Activated CD4-positive, alpha-beta T cell treated with anti-CD3 and anti-CD28 coated beads, Interleukin-10, Interleukin-2, amounts not matched to agents 100 ng/mL and 50 ng/mL, durations not matched to agents 16 hours and 8 hours (primary cell): ENCODE measurements at places on chromosomes 3 and 15.

GRCh38 chr3:193984876-193985275 is 151.1 kb upstream of the HES1 start:
- no peak for DNase-seq

DNA sequence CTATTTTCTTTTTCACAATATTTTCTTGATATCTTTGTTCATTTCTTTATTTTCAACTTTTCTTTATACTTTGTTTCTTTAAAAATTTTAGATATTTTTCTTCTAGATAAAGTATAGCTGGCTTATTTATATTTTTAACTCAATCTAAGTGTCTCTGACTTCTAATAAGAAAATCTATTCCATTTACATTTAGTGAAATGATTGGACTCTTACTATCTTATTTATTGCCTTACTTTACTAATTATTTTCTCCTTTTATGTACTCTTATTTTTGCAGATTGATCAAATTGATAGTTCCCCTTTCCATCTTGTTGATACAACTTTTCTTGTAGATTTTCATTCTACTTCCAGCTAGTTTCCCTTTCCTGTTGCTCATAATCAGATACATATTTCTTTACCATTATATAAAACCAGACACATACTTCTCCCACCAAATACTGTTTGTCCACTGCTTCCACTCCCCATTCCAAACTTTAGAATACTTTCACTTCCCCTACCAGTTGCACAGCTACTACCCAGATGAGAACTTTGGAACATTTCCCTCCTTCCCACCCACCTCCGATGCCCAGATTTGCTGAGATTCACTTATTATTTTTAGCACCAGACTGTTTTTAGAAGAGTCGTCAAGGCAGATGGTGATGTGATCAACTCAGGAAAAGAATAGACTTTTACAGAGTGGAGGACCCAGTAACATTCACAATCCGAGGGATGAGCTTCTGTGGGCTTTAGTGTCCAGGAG is 151.5 kb downstream of the LIPC start:
- DNase-seq = no peak

- DNase-seq = no peak
These were observed 12.0 kb downstream of the C3orf22 start for GRCh38 chr3:126546549-126547239.

- peak; percentile 91 for DNase-seq
These were observed 420.3 kb upstream of the CFAP20DC start for GRCh38 chr3:59469948-59470723.

- peak; percentile 15 for DNase-seq
These were observed 26.6 kb downstream of the IDH2 start for GRCh38 chr15:90075420-90076289.

- peak; percentile 35 for DNase-seq
These were observed 113.6 kb downstream of the TMCO5A start for GRCh38 chr15:38048001-38048455.

DNA sequence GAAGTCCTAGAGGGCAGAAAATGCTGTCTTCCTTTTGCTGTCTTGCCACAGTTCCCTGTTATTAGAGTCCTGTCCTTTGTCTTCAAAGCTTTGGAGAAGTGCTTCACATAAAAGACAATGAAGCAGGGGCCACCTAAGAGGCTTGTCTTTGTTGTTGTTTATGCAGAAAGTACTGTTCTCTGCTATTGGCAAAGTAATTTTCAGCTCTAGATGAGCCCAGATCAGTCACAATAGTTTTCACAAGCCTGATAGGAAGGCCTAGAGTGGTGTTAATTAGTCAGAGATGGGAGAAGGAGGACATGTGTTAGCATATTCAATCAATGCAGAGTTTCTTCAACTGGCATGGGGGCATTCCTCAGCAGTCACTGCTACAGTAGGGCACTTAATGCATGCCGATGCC is 300.0 kb downstream of the PTPRG start:
- DNase-seq = no peak

DNA sequence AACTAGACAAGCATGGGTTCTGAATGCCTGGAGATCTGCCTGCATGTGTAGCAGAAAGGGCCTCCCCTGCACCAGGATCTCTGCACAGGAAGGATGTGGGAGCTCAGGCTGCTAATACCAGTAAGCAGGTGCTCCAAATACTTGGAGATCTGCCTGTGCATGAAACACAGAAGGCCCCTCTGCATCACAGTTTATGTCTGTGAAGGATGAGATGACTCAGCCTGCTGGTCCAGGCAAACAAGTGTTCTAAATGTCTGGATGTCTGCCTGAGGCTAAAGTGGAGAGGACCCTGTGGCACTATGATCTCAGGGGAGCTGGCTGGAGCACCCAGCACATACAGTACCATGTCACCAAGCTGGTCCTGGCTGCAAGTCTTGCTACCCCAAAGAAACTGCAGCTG is 678.8 kb downstream of the MCTP2 start:
- DNase-seq = no peak

- DNase-seq = peak; percentile 24
These were observed 45.9 kb upstream of the TMEM115 start for GRCh38 chr3:50405249-50405648.

DNA sequence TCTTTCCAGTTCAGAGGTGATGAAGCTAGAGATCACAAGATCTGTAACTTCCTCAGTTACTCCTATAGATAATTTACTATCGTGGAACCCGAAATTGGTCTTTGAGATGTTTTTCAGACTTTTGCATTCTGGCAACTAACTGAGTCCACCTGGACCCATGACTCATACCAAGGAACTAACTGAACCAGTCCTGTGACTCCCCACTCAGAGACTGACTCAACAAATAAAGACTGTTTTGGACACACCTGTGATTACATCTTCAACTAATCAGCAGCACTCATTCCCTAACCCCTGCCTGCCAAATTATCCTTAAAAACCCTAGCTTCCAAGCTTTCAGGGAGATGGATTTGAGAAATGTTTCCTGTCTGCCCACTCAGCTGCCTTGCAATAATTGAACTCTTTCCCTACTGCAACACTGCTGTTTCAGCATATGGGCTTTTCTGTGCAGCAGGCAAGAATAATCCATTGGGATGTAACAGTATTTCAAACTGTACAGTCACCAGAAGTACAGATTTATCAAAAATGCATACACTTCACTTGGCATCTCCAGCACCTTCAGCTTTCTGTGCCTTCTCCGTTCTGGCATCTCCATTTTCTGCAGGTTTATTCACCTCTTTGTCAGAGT is 57.7 kb downstream of the GATM start:
- no peak for DNase-seq

DNA sequence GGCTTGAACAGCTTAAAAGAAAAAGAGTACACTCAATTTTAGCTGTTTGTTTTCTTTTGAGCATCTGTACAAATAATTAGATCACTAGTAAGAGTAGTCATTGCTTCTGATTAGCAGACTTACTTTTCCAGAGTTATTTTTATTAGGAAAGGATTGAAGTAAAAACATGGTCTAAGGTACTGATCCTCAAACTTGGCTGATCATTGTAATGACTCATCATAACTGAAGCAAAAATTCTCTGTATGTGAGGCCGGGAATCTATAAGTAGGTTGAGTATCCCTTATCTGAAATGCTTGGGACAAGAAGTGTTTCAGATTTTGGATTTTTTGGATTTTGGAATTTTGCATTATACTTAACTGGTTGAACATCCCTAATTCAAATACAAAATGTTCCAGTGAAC is 12.4 kb downstream of the NMD3 start:
- DNase-seq = no peak

DNA sequence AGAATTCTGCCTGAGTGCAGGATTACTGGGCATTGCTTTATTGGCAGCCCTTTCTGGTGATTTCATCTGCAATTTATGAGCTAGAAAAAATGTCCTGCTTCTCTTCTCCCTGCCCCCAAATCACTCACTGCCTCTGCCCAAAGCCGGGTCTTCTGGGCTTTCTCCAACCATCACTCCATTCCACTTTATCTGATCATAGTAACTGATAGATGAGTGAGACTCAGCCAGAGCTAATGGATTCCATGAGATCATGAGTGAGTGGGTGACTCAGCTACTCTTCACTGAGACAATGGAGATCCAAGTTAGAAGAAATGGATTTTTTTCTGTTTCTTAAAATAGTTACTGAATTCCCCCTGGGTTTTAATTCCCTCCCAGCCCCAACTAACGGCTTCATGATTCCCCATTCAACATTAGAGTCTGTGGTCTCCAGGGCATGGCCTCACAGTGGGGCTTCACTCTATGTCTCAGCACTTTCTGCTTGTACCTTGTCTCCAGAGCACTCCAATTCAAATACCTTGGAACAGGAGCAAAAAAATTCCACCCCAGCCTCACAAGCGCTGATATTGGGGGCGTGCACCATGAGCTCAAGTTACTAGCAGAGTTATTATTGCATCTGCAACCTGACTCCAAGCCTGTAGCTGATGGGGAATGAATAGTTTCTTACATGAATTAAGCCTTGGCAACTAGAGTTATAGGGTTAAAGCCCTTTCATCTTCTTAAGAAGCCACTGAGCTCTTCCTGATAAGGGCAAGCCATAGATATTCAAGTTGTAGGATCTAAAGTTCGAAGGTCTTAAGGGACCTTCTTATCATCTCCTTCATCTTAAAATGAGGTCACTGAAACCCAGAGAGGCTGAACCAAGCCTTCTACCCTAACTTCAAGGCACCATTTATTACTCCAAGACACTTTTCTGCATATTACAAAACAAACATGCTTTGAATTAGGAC is 85.9 kb downstream of the AGBL1 start:
- DNase-seq = no peak

GRCh38 chr15:100788418-100789105 is 91.1 kb upstream of the ALDH1A3 start:
- DNase-seq = no peak

DNA sequence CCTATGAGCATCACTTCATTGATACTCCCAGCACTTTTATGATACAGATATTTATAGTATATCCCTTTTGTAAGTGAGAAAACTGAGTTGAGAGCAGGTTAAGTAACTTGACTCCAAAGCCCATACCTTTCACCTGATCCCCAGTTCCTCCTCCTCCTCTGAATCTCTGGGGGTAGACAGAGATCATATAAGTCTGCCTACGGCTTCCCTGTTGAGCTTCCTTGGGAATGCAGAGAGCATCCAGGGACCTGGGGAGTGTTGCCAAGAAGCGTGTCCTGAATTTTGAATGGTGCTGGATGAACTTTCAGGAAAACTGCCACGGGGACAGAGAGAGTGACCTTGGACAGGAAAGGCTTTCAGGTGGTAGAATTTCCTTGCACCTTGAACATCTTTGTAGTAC is 268.5 kb downstream of the LRTM1 start:
- DNase-seq = no peak

DNA sequence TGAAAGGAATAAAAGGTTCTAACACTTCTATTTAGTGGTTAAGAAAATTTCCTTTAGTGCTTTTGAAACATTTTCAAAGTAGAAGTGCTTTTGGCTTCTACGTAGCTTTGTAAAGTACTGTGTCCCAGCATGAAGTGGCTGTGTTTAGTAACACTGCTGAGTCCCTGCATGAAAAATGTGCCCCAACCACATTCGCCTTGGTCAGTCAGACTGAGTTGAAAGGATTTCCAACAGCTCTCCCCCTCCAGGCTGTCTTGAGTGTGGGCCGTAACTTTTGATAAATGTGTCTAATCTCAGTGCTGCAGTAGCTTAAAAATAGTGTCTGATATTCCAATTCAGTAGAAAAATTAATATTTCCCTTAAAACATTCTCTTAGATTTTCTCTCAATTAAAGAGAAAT is 115.0 kb downstream of the NR1D2 start:
- no peak for DNase-seq

GRCh38 chr3:124811436-124811835 is 75.7 kb downstream of the ITGB5 start:
- DNase-seq = no peak

- no peak for DNase-seq
These were observed 144.6 kb downstream of the THSD4 start for GRCh38 chr15:71259866-71260265.

- peak; percentile 2 for DNase-seq
These were observed 848 bp upstream of the CADPS start for GRCh38 chr3:62876064-62876463.

DNA sequence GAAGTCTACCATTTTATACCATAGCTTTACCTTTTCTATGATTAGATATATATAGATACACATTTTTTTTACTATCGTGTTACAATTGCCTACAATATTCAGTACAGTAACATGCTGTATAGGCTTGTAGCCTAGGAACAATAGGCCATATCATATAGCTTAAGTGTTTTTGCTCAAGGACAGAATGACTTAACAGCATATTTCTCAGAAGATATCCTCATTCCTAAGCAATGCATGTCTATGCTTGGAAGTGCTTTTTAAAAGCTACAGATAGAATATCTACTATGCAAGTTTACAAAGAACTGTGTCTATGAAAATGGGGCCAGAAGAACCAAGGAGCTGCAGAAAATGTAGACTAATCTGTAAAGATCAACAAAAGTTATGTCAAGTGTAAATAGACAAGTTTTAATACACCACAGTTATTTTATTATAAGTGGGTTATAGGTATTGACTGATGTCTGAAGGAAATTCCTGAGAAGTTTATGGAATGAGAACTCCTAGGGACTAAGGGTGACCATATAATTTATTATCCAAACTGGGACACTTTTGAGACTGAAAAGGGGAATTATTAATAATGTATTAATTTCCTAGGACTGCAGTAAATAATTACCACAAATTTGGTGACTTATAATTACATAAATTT is 138.7 kb upstream of the TGFBR2 start:
- DNase-seq = no peak

GRCh38 chr3:186264608-186265400 is 97.2 kb downstream of the DGKG start:
- DNase-seq = no peak

GRCh38 chr3:184801241-184801785 is 10.7 kb upstream of the VPS8 start:
- no peak for DNase-seq
